Epithelial cell of esophagus (primary cell): ENCODE measurements at places on chromosomes 1 and 21.

GRCh38 chr1:233168384-233168783 lies 127.1 kb downstream of the PCNX2 start:
- peak; percentile 40 for DNase-seq

- no peak for DNase-seq
Measured at GRCh38 chr1:59126366-59126765, 170.5 kb upstream of the FGGY start.

DNA sequence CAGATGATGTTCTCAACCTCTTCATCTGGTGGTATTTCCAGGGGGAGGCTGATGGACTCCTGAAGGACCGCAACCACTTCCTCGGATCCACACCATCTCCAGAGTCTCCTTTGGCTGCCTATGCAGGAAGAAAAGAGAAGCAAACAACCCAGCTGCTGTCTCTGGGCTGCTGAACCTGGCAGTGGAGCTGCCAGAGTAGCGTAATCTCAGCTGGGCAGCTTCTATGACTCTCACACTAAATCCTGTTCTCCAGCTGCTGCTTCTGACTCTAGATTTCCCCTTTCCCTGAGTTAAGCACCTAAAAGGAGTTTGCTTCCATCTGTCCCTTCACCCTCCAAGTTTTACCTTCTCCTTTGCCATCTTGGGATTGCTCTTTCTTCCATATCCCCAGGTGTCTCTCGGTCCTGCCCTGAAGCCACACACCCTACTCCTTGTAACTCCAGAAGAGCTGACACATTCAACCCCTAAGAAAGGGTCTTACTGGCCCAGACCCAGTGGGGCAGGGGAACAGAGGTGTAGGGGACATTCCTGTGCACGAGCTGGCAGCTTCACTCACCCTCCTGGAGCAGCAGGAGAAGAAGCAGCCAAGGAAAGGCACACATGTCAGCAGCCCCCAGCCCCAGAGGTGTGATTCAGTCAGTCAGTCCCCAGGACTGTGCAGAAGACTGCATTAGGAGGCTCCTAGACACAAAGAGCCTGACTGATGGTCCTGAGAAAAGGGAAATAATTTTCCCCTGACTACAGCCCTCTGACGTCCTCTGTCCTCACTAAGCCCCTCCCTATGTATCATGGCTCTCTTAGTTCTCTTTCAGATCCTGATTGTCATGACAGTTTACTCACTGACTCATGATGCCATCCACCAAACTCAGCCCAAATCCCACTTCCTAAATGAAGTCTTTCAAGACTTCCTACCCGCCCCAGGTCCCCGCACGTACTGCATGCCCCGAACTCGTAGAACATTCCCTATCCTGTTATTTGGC lies at the start of gene SLAMF9:
Gene SLAMF9, minus strand, starts transcription at position 702 of the 980 bp plus-strand sequence. Its CDS starts 100 bp downstream, at position 602.
- peak; percentile 86 for DNase-seq

DNA sequence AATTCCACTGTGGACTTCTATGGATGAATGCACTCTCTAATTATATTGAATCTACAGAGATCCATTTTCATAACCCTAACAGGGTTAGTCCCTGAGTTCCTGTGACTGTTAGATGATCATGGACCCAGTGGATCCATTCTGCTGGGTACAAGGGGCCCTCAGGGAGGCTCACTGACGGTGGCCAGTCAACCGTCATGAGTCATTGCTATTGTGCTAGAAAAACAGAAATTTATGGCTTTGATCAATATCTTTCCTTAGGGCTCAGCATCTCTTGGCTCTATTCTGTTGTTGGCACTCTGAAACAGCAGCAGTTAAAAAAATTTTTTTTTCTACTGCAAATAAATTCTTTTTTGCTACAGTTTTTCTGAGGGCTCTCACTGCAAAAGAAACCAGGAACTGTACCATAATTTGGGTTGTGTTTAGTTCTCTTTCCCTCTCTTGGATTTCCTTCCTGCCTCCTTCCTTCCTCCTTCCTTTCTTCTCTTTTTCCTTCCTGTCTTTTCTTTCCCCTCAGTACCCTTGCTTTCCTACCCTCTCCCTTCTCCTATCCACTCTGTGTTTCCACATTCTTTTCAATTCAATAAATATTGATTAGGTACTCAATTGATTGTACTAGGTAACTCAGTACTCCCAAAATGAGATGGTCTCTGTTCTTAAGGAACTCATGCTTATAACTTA lies 49.5 kb downstream of the UTP25 start:
- no peak for DNase-seq

GRCh38 chr1:170318736-170319135 lies 173.0 kb downstream of the NTMT2 start:
- no peak for DNase-seq

- no peak for DNase-seq
Measured at GRCh38 chr1:238552271-238552670, 661.5 kb upstream of the ZP4 start.

- DNase-seq, result peak; percentile 41
Measured at GRCh38 chr1:11796036-11796828, 9.5 kb downstream of the MTHFR start.
